ENCODE measurements at places on chromosomes 16 and 17.

- DNase-seq = no peak
Measured at GRCh38 chr17:32588982-32589381, 102.2 kb downstream of the CDK5R1 start.

DNA sequence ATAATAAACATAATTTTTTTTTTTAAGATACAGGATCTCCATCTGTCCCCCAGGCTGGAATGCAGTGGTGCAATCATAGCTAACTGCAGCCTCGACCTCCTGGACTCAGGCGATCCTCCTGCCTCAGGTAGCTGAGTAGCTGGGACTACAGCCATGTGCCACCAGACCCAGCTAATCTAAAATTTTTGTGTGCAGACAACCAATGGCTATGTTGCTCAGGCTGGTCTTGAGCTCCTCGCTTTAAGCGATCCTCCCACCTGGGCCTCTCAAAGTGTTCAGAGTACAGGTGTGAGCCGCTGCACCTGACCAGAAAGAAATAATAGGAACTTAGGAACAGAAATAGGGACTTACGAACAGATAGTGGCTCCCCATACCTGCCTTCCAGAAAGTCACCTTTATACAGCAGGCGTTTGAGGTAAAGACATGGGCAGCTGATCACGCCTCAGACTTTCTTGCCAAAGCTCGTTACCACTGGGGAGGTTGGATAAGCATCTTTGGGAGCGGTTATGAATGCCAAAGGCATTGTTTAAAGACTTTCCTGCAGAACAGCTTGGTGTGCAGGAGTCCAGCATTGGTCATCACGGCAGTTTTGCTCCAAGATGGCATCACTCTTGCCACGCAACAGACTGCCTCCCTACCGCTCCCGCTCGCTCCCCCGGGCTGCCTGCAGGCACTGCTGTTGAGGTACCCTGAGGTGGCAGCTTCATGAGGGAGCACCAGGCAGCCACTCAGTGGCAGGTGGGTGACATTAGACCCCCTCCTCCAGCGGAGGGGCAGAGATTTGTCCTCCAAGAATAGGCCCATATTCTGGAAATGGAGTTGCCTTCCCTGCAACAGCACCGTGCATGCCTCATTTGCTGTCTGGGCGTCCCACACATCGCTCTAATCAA lies 13.6 kb downstream of the COX4I1 start:
- DNase-seq = no peak

DNA sequence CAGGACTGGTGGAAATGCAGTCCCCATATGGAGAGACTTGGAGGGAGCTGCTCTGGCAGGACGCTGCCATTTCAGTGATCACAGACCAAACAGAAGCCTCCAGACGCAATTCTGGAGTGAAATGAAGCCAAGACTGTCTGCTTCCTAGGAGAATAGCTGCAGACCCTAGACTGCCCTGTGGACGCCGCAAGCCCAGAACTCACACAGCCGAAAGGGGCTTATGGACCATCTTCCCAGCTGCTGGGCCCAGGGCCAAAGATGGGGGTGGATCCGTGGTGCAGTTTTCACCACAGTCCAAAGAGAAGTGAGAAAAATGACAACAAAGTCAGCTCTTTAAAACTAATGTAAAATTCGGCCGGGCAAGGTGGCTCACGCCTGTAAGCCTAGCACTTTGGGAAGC lies 165.7 kb downstream of the CBLN1 start:
- DNase-seq = no peak

- no peak for DNase-seq
Measured at GRCh38 chr16:64132190-64132589, 989.7 kb downstream of the CDH11 start.

- no peak for DNase-seq
Measured at GRCh38 chr16:10668322-10669045, 26.2 kb downstream of the TEKT5 start.

GRCh38 chr17:77507111-77507885 lies 366.5 kb downstream of the SEC14L1 start:
- no peak for DNase-seq

DNA sequence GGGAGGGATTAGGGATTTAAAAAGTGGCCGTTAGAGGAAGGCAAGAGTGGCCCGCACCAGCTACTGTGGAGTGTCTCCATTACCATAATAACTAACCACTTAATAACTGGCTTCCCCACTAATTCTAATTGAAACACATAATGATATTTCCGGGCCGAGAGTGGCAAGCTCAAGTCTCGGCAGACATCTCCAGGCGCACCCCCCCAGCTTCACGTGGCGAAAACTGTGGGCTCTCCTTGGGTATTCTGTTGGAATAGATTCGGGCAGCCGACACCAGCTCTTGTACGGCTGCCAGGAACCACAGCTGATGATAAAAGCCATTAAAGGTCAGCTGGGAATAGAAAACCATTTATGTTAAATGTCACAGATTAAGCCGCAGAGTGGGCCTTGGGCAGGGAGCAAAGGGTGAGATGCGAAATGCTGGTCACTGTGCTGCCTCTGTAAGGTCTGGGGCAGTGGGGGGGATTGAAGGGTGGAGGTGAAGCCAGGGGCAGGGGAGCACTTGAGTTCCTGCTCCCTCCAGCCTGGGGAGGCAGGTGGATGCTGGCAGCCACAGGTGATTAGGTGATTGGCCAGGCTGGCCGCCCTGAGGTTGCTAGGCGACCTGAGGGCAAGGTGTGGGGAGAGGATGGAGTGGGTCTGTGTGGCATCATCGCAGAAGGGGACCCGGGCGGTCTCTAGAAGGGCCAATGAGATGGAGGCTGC lies 115.6 kb upstream of the SDK2 start:
- no peak for DNase-seq

- DNase-seq = no peak
Measured at GRCh38 chr16:53519417-53520091, 16.5 kb upstream of the AKTIP start.

DNA sequence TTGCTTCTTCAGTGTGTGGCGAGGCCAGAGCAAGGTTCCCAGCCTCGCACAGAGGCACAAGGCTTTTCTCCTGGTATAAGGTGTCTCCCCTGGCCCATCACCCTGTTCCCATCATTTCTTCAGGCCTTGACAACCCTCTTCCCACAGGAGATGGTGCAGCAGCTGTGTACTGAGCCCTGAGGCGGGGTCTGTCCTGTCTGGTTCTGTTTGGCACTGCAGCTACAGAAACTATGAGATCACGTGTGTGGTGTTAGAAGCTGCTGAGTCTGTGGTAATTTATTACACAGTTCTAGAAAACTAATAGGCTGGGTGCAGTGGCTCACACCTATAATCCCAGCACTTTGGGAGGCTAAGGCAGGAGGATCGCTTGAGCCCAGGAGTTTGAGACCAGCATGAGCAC lies 7.2 kb downstream of the PLA2G15 start:
- DNase-seq = no peak

- no peak for DNase-seq
Measured at GRCh38 chr17:44602970-44603369, 45.7 kb downstream of the FZD2 start.

- no peak for DNase-seq
Measured at GRCh38 chr16:80197741-80198201, 343.0 kb upstream of the DYNLRB2 start.

DNA sequence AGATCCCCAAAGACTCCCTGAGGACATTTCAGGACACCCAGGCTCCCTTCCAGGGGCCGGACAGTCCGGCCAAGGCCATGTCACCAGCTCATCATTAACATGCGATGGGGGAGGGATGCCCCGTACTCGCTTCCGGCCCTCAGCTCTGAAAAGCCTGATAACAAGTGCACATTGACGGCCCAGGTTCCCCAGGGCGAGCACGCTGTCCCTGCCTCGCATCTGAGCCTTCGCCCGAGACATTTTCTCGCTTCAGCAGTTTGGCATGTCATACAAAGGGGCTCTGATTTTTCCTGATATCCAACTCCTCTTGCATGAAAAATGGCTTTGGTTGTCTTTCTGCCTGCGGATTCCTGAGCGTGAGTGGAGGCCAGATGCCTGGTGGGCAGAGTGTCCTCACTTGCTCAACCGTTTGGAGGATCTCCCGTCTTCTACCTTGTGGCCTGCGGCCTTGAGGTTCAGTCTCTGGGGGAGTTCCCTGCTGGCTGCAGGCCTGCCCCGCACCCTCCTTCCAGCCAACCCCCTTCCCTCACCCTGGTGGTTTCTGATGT lies 14.1 kb downstream of the CACNG4 start:
- DNase-seq = no peak

- DNase-seq = no peak
Measured at GRCh38 chr16:85759631-85760419, 8.9 kb upstream of the C16orf74 start.

GRCh38 chr17:52047086-52047485 lies 111.4 kb downstream of the CA10 start:
- no peak for DNase-seq

DNA sequence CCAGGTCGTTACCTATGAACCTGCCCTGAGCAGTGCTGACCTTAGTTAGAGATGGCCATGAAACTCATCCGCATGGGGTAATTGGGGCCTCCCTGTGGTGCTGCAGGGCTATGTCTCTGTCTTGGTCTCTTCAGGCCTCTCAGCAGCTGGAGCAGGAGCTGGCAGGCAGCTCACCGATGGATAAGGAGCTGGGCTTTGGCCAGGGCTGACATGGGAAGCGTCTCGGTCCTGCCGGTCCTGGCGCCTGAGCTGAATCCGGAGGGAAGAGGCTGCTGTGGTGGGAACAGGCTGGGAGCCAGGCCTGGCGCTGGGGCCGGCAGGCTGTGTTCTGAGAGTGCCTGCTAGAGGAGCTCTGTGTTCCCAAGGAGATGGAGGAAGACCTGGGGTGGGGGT lies 10.1 kb downstream of the IL32 start:
- DNase-seq = no peak

DNA sequence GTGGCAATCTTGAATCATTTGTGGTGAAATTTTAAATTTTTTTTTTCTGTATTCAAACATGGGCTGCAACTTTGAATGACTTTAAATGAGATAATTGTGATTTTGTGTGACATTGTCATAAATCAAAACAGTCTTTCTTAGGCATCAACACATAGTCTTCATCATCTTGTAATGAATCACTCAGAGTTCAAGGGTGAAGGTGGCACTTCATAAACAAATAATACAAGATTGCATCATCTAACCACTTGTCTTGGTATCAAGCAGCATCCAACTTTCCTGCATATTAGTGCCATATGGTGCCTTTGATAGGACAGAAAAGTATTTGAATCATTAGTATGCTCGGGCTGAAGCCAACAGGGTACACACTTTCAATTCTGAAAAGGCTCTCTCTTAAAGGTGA lies 392.4 kb upstream of the GOT2 start:
- DNase-seq = no peak

- no peak for DNase-seq
Measured at GRCh38 chr16:11190588-11191560, 65.1 kb downstream of the SOCS1 start.

GRCh38 chr16:80604600-80605355 lies 64.0 kb downstream of the DYNLRB2 start:
- no peak for DNase-seq

GRCh38 chr16:81639931-81640680 lies 139.0 kb upstream of the PLCG2 start:
- no peak for DNase-seq

- DNase-seq = no peak
Measured at GRCh38 chr17:36105781-36106492, 2.3 kb downstream of the CCL4 start.

GRCh38 chr16:74094514-74094913 lies 202.1 kb upstream of the PSMD7 start:
- no peak for DNase-seq

DNA sequence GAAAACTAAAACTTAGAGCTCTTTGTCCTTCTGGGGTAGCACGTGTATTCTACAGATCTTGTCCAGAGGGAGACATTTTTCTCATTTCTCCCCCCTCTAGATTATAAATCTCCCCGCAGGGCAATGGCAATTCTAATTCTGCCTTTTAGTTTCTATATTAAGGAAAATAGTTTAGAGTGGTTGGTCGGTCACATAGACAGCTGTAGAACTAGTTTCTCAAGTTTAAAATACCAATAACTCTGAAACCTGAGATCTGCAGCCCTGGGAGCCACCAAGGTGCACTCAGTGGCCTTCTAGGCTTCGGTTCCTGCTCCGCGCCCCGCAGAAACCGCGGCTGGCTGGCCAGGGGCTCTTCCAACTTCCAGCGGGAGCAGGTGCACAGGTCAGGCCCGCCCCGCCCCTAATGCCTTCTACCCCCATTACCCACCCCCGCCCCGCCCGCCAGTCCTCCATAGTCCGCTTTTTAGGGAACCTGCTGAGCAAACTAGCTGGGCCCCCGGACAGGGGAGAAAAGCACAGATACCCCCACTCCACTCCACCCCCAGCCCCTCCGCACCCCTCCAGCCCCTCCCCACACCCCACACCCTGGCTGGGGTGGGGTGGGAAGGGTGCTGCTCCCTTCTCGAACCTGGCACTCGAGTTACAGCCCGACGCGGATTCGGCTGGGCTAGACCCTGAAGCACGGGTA lies 431 bp downstream of the SLFN11 start:
- DNase-seq = no peak

GRCh38 chr17:56297184-56297583 lies 143.9 kb downstream of the ANKFN1 start:
- no peak for DNase-seq

DNA sequence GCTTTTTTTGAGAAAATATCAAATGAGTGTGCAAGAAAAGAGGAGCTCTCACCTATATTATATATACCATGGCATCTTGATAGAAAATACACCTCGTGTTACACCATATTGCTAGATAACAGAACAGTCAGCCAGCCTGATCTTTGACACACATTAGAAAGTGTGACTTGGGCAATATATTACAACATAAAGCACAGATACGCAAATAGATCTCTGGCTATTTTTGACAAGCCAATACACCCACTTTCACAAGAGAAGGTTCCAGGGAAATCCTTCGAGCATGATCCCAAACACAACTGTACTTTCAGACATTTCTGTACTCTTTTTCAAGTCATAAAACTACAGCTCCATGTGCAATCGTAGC lies 9.4 kb downstream of the GGA2 start:
- no peak for DNase-seq

GRCh38 chr16:29824589-29825144 lies 4.4 kb downstream of the MVP start:
- no peak for DNase-seq

DNA sequence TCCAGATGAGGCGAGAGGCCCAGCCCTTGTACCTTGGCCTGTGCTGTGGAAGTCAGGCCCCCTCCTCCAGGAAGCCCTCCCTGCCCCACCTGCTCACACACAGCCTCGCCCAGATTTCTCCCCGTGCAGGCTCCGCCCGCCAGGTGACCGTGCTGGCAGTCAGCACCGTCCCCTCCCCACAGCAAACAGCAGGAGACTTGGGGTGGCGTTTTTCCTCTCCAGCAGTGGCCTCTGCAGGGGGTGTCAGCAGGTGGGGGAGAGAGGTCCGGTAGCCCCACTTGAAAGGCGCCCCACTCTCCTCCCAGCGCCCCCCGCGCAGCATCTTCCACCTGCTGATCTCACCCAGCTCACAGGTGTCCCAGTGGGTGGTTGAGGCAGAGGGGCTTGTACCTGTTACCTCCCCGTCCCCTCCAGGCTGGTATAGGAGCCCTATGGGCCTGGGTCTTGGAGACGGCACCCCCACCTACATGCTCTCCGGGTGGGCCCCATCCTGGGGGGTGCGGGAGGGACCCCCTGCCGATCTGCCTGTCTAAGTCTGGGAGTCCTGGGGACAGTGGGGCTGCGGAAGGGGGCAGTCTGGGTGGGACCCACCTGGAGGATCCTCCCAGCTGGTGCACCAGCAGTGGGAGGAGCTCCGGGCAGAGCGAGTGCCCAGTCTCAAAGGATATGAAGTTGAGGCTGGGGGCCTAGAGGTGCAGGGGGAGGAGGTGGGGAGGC lies 4.2 kb upstream of the C1QTNF8 start:
- no peak for DNase-seq

Measured in stimulated activated CD8-positive, alpha-beta memory T cell treated with anti-CD3 and anti-CD28 coated beads, Interleukin-2, amount 100 ng/mL, for 1 hour (primary cell).